ENCODE measurements at places on chromosomes 5 and 9.
A peak's percentile ranks its signal among the peaks of the same experiment; 100 is the strongest.

GRCh38 chr9:137371521-137371941 lies 51.4 kb downstream of the EXD3 start:
- DNase-seq, result no peak

DNA sequence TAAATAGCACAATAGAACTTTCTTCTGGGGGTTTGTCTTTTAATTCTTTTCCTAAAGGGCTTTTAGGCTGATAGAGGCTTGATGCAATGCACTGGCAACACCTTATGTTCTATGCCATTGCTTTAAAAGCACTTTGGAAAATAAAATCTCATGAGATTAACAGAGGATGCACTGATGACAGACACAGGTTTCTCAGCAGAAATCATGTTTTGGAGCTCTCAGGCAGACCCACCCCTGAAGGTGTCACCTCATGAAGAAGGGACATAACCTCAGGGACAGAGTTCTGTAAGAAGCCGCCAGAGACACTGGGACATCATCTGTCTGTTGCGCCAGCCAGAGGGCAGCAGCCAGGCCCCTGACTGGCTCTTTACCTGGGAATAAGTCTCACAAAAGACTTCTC lies 27.7 kb downstream of the SLC22A5 start:
- DNase-seq, result no peak

DNA sequence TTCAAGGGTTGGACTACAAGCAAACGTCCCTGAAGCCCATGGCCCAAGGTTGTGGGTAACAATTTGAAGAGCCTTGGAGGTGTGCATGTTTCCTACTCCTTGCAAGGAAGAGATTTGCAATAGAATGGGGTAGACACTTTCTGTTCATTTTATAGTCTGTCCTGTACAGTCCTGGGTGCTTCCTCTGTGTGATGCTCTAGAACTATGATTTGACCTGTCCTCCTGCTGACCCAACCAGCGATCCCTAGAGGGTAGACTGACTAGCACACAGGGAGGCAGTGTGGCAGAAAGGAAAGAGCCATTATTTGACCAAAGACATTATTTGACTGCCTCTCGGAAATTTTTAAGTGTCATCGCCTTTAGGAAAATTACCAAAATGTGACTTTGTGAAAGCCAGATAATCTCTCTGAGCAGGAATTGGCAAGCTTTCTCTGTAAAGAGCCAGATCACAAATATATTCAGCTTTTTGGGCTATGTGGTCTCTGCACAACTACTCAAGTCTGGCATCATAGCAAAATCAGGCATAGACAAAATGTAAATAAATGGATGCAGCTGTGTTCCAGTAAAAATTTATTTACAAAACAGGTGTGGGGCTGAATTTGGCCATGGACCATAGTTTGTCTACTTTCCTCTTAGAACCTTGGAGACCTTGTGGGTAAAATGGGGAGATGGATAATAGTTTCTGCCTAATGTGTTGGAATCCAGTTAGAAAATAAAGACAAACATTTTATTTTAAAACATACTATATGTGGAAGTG lies 106.8 kb downstream of the DMRT2 start:
- DNase-seq, result no peak

DNA sequence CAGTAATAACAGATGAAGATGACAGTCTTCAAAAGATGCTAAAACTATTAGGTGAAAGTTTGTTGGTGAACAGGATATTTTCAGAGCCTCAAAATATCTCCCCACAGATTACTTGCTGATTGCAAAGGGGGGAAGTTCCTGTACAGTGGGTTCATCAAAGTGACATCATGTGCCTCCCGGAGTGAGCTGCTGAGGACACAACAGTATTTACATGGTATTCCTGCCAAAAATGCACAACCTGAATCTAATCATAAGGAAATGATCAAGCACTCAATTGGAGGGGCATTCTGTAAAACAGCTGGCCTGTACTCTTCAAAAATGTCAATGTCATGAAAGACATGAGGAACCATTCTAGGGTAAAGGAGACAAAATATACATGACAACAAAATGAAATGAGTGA lies 18.9 kb upstream of the GLIS3 start:
- peak; percentile 19 for DNase-seq

GRCh38 chr9:76944011-76944410 lies 38.1 kb upstream of the PRUNE2 start:
- DNase-seq, result no peak

Measured in NCI-H1694 treated with DMSO at 0.1 percent for 48 hours (cell line).